T-cell (primary cell): ENCODE measurements at places on chromosomes 13 and 19.

DNA sequence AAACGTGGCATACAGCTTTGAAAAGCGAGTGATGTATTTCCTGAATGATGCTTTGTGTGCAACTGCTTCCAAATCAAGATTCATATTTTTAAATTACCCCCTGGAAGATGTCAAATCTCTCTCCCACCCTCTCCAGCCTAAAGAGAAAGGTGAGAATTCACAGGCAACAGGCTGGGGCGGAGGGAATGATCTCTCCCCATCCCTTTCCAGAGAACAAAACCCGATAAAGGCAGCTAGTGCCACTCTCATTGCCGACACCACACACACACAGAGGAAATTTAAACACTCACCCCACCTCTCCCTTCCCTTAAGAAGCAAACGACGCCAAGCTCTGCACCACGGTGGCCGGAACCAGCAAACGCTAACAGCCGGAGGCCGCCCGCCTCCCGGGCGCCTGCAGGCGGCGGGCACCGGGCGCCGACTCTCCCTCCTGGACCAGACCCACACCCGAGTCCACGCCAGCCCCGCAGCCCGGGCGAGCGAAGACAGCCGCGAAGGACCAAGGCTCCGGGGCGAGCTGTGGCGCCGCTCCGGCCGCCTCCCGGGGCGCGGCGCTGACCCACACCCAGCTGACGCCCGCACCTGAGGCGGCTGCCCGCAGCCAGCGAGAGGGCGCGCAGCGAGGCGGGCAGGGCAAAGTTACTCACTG, 477 bp downstream of the LNX2 start:
- DNase-seq: peak; percentile 24

DNA sequence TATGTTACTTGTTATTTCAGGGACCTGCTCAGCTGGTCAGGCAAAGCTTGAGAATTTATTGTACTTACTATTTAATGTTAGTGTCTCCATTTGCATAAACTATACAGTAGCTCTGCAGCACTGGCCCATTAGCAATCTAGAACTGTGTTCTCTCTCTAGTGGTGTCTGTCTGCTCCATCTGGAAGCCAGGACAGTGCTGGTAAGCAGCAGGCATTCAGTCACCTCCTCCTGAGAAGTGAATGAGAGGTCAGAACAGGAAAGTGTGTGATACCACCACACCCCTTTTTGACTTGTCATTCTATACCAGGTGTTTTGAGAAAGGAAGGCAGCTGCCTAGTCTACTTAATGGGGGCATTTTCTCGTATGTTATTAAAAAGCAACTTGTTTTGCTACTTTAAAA, 3.9 kb downstream of the COG3 start:
- no peak for DNase-seq

- no peak for DNase-seq
These were observed 29.7 kb upstream of the EIF3G start for GRCh38 chr19:10149427-10149826.

- no peak for DNase-seq
These were observed 1381.9 kb downstream of the EFNB2 start for GRCh38 chr13:105153611-105154010.

DNA sequence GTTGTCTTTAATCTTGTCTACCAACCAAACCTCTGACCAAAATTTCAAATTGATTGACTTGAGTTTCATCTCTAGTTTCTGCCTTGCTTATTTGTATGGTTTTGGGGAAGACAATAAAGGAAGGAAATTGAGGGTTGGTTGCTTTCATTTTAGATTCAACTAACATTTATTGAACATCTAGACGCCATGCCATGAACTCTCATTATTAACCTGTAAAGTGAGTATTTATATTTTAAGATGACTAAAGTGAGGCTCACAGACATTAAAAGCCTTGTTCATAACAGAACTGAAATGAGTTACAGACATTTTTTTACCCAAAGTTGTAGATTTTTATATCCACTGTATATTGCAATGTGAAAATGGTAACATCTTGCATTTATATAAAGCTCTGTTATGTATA, 239.3 kb downstream of the LMO7 start:
- no peak for DNase-seq

DNA sequence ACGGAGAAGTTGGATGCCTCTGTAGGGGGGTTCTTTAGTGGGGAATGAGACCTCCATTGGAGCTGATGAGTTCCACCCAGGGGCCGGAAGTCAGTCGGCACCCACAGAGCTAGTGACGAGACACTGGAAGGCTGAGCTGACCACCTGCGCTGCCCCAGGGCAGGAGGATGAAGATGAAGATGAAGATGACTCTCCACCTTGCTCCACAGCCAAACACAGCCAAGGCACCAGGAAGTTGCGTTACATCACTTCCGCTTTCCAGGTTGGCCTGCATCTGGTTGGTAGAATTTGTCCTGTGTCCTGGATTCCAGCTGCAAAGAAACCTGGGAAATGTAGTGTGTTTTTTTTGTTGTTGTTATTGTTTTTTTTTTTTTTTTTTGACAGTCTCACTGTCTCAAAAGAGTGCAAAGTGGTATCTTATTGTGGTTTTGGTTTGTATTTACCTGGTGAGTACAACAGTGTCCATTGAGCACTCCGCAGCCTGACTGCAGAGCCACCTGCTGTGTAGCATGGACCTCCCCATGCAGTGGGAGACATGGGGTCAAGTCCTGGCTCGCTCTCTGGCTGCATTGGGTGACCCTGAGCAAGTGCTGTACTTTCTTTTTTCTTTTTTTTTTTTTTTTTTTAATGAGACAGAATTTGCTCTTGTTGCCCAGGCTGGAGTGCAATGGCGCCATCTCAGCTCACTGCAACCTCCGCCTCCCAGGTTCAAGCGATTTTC, 1.9 kb downstream of the TBC1D17 start:
- no peak for DNase-seq

DNA sequence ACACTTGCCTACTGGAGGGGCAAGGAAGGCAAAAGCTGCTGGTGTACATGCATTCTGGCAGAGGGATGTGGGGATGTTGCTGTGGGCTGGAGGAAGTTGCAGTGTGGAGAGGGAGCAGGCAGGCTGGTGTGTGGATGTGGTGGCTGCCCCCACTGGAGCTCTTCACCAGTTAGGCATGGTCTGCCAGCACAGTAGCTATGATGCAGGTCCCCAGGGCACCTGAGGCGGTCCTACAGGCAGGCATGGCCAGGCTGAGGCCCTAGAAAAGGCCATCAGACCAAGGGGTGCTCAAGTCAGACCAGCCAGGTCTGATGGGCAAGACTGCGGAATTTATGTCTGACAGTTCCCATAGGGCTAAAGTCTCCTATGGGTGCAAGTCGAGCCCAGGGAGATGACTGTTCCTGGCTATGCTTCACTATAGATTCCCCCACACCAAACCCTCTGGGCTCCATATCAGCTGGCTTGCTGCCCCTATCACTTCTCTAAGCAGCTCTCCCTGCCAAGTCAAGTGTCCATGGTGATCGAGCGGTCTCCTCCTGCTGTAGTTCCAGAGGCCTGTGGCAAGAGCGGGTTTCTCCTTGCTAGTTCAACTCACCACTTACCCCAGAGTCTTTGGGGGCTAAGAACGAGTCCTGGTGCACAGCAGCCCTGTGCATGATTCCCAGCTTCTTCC, 473.1 kb downstream of the TDRD3 start:
- DNase-seq: no peak

GRCh38 chr13:46150134-46150693, 31.8 kb downstream of the LCP1 start:
- no peak for DNase-seq

GRCh38 chr19:37403403-37403802, 32.5 kb downstream of the ZNF527 start:
- DNase-seq: no peak

GRCh38 chr13:76894401-76895110, 8.4 kb upstream of the KCTD12 start:
- no peak for DNase-seq

DNA sequence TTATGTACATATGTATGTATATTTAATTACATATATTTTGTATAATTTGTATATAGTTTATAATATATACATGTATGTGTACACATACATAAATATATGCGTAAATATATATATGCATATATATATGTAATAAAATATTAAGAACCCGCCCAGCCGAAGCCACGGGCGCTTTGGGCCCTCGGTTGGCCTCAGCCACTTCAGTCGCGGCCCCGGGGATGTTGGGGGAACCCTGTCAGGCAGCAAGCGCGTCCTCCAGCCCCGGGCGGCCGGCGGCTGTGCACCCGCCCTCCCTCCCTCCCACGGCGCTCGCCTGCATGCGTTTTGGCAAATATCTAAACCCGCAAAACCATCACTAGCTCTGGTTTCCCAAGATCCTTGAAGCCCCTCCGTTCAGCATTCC, 7.9 kb upstream of the ZNF606 start:
- no peak for DNase-seq

- DNase-seq: no peak
These were observed 452.7 kb downstream of the FOXO1 start for GRCh38 chr13:40213779-40214178.

DNA sequence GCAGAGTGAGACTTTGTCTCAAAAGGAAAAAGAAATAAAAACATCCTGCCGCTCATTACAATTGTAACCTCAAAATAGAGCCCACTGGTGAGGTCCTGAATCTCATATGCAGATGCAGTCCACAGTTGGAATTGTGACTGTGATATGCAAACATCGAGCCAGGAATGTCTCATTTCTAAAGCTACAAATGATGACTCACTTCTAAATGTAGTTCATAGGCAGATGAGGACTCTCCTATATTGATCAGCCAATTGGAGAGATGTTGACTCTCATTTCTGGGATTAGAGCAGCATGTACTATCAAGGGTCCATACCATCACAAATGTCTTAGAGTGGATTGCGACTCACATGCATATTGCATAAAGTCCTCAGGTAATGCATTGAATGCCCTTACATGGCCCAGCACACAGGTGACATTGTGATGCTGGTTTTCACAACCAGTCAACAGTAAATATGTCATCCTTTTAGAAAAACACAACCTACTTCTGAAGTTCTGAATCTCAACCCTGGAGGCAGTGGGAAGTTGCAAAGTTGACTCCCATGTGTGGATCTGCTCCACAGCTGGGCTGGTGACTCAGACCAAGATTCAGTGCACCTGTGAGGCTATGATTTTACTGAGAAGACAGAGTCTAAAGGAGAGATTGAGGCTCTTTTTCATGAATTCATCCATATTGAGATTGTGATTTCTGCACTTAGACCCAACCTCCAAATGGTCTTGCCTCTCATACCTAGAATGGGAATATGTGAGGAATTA, 16.9 kb upstream of the ZNF254 start:
- no peak for DNase-seq

DNA sequence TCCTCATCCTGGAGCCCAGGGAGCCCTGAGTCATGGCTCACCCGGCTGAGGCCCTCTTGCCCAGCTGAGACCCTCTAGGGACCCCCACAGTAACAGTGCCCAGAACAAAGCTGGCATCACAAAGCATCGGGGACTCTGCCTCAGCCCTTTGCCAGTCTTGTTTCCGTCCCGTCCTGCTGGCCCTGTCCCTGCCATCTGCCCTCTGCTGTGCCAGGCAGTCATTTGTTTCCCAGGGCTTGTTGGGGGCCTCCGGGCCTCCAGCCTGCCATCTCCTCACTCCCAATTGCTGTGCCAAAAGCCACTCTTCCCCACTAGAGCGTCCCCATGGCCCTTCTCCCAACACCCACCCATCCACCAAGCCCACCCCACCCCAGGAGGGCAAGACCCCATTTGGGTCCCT, 64.2 kb downstream of the SMARCA4 start:
- no peak for DNase-seq

- DNase-seq: no peak
These were observed 888 bp downstream of the NOTCH3 start for GRCh38 chr19:15199661-15200552.

DNA sequence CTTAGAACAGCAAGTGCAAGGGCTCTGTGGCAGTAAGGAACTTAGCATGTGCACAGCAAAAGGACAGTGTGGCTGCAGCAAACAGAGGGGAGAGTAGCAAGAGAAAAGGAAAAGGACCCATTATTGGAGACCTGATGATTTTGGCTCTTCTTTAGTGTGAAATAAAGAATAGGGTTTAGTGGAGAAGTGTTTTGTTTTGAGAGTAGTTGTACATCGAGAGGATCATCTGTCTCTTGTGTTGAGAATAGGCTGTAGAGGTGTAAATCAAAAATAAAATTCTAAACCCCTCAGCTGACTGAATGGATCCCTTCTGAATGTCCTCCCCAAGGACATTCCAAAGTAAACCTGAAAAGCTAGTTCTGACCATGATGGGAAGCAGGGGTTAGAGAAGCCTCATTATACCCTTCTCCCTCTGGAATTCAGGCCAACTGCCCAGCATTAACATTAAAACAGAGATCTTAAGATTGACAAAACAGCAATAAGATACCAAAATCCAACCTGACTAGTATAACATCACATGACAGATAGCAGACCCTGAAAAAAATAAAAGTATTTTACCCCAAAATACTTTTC, 73.6 kb upstream of the OBI1 start:
- DNase-seq: no peak

DNA sequence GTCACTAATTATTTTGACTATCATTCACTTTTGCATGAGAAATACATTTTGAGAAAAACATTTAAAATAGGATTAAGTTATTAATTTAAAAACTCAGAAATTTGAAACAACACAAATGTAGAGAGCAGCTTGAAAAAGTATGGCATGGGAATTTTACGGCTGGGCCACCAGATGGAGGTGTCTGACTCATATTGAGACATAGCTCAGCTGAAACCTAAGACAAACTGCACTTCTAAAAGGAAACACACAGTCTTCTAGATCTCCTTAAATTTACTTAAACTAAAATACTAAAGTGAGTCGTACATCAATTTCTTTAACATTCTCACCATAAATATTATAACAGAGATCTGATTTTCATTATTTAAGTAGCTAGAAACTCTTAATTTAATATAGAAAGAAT, 41.9 kb upstream of the POSTN start:
- DNase-seq: no peak

GRCh38 chr13:31209841-31210210, 10.1 kb downstream of the B3GLCT start:
- no peak for DNase-seq

- DNase-seq: peak; percentile 56
These were observed at the start of gene TTC9B for GRCh38 chr19:40217934-40218890. TTC9B (minus strand) TSS chr19:40218384; CDS start chr19:40218381, 3 bp downstream.

DNA sequence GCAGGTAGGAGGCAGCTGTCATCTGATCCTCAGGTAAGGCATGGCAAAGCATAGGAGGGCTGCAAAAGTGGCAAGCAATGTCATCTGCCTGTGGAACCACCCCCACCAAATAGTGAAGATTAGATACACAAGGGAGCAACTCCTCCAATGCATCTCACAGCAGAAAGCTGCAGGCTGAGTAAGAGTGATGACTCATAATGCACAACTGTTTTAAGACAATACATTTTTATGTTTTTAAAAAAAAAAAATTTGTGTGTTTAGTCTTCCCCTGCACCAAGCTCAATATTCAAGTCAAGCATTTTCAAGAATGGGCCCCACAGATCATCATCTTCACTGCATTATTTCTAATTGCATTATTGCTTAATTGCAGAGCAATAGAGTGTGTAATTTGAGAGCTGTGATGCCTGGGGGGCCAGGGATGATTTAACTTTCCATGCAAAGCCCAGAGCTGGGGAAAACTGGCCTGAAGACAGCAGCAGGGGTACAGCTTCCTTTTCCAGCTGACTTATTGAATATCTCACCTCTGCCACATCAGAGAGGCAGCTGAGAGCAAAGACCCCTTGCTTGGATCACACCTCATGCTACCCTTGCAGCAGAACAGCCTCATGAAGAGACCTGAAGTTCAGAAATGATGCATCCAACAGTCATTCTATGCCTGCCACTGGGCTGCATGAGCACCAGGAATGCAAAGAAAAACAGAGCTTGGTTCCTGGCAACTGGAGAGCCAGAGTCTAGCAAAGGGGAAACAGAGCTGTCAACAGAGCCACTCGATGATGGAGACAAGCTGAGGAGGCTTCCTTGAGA, 22.7 kb upstream of the POP4 start:
- no peak for DNase-seq
